Stimulated activated CD4-positive, alpha-beta T cell treated with anti-CD3 and anti-CD28 coated beads, Interleukin-12 subunit alpha, Interleukin-12 subunit beta, amount 100 ng/mL, for 24 hours (primary cell): ENCODE measurements at places on chromosomes 3 and 15.

DNA sequence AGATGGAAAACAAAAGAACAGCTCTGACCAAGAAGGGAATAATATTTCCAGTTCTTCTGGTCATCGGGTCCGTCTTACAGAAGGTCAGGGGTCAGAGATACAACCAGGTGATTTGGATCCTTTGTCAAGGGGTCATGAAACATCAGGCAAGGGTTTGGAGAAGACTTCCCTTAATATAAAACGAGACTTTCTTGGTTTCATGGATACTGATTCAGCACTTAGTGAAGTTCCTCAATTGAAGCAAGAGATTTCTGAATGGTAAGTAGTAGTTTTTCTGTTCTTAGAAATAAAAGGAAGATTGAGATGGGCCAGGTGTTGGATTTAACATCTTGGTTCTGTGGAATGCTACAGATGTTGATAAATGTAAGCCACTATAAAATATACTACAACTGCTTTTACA, 9.5 kb downstream of the MGA start:
- DNase-seq: no peak

DNA sequence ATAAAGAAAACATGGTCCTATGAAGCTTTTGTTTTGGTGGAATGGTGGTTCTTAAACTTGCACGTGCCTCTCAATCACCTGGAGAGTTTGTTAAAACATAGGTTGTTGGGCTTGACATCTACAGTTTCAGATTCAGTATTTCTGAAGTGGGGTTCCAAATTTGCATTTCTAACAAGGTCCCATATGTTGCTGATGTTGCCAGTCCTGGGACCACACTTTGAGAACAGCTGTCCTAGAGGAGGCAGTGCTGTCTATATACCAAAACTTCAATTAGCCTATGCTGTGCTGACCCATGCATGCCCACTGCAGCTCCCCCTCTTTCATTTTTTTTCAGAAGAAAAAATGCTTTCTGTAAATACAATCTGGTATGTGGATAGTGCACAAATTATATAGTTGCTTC, 31.3 kb downstream of the ALCAM start:
- DNase-seq: no peak

DNA sequence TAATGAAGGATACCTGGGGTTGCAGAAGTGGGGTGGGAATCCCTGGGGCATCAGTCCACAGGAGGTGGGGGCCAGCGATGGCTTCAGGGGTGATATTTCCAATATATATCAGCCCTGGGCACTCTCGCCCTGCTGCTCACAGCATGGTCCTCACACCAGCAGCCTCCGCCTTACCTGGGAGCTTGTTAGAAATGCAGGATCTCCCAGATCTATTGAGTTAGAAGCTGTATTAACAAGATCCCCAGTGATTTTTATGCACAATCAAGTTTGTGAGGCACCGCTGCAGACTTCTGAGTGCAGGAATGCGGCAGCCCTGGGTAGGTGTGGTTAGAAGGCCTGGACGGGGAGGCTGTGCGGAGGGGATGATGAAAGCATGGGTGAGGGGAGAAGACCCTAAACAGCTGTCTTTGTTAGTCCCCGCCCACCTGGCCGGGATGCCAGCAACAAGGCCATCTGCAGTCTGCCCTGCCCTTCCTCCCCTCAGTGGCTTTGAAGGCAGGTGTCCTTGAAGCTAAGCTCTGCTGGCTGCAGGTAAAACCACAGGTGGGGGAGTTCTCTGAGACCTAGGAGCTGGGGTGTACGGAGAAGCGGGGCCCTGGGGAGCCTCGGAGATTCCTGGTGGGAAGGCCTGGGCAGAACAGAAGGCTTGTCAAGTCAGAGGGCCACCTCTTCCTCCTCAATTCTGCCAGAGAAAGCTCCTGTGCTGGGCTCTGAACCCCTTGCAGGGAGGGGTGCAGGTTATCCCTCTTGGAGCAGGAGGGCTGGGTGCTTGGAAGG, 11.4 kb downstream of the FAM107A start:
- no peak for DNase-seq

- DNase-seq: no peak
Measured at GRCh38 chr15:59399465-59400102, 26.9 kb upstream of the MYO1E start.

- DNase-seq: no peak
Measured at GRCh38 chr15:96790004-96790403, 459.5 kb downstream of the NR2F2 start.

DNA sequence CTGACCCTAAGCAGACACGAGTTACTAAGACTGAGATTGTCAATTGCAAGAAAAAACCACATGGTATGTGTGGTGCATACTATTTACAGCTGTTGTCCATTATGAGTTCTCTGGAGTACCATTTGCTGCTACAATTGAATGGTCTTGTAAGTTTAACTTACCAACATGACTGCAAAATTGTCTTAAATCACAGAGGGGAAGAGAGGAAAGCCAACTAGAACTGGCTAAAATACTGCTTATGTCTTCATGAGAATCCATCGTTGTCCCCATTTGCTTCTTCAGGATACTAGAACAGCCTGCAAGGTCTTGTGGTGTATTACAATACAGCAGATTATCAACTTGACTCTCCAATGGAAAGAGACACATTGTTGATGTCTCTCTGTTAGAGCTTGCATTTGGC, 313.2 kb downstream of the AGBL1 start:
- no peak for DNase-seq

GRCh38 chr3:39981547-39982184, 172.3 kb downstream of the MYRIP start:
- no peak for DNase-seq

DNA sequence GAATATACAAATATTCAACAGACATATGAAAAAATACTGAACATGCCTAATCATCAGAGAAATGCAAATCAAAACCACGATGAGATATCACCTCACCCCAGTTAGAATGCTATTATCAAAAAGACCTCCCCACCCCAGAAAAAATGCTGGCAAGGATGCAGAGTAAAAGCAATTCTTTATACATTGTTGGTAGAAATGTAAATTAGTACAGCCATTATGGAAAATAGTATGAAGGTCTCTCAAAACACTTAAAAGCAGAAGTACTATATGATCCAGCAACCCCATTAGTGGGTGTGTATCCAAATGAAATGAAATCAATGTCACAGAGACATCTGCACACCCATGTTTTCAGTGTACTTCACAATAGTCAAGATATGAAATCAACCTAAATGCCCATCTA, 308.7 kb downstream of the CHST2 start:
- no peak for DNase-seq

- peak; percentile 53 for DNase-seq
Measured at GRCh38 chr3:48151058-48151806, 37.0 kb downstream of the CDC25A start.

GRCh38 chr3:128446821-128447220, 19.9 kb downstream of the DNAJB8 start:
- DNase-seq: no peak

- DNase-seq: no peak
Measured at GRCh38 chr15:51816611-51817010, 12.8 kb upstream of the TMOD3 start.

DNA sequence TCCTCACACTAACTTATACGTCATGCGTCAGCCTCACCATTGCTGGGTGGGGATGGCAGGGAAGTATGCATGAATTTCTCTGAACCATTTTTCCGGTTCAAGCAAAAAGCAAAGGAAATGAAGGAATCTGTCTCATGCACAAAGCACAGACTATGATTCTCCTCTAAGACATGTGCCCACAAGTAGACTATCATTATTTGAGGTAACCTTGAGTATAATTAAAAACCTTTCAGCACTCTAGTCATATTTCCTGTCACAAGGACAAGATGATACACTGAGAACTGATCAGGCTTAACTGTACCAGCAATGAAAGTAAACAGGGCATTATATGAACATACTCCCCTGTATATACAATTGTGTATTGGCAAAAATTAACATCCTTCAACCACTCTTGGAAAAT, 56.7 kb upstream of the TSC22D2 start:
- DNase-seq: no peak

GRCh38 chr15:44087578-44088465, 107.2 kb downstream of the FRMD5 start:
- no peak for DNase-seq

- DNase-seq: no peak
Measured at GRCh38 chr3:170811515-170811914, 58.5 kb downstream of the RPL22L1 start.

- DNase-seq: no peak
Measured at GRCh38 chr3:151404316-151404715, 19.8 kb upstream of the P2RY12 start.

DNA sequence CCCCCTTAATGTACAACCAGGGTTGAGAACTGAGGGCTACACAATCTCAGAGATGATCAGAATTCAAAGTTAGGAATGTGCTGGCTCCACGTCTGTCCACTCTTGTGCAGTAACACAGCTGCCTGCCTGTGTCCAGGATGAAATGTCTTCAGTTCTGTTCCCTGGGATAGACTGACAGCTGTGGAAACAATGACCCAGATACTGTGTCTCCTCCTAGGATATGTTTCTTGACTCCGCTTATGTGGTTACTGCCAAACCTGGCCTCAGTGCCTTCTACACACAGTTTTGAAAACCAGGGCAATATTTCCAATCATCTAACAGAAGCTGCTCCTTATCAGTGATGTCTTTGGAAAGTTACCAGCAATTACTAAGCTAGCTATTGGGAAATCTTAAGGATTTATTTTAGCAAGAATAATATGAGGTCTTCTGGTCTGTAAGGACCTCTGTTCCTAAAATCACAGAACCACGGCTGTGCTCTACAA, 67.6 kb downstream of the NOX5 start:
- no peak for DNase-seq

DNA sequence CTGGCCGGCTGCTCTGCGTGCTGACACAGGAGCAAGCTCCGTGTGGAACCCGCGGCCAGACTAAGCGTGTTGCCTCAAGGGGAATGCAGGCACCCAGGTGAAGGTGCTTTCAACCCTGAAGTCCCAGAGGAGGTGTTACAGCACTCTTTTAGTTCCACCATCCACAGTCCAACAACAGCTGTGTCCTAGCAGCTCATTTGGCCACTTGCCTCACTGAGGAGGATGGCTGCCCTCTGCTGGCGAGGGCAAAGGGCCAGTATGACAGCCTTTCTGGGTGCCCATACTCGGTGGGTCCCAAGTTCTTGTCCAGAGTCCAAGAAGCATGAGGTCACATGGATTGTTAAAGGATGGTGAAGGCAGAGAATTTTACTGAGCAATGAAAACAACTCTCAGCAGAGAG, 87.8 kb downstream of the C3orf85 start:
- no peak for DNase-seq

DNA sequence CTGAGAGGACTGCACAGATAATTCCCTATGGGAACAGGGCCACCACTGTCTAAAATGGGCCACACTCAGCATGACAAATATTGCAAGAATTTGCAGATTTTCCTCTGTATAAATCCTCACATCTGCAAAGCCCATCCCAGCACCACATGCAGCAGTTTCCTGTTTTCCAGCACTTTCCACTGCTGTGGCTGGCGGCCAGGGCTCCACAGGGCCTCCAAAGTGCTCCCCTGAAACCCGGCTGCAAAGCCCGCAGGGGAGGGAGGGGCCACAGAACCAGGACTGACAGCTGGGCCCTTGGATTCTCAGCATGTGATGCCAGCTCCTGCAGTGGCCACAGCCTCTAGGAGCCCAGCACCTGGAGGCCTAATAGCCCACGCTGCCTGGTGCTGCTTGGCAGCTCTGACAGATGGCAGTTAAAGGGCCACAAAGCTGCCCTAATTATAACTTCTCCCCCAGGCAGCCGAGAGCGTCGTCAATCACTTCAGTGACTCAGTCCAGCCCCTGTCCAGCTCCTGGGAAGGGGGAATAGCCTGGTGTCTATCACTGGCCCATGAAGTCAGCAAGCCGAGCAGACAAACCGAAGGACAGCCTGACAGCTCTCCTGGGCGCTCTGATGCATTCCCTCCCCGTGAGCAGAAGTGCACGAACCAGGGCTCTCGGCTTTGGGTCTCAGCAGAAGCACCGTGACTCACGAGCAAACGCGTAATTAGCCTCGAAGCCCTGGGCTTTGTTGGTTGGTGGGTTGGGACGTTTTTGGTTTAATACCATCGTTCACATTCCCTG, 4.7 kb downstream of the LRRC15 start:
- DNase-seq: no peak

DNA sequence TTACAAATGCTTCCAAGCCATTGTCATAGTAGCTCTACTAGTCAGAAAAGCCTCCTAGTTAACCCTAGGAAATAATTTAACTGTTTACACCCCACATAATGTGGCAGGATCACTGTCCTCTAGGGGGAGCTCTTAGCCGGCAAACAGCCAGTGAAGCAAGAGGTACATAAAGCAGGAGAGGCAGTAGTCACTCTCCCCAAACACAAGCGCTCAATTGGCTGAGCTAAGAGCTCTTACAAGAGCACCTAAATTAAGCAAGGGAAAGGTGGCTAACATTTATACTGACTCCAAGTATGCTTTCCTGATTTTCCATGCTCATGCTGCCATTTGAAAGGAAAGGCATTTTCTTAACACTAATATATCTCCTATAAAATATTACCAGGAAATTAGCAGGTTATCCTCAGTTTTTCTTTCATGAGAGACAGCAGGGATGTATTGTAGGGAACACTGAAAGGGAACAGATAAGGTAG, 37.6 kb downstream of the NCEH1 start:
- DNase-seq: peak; percentile 59

DNA sequence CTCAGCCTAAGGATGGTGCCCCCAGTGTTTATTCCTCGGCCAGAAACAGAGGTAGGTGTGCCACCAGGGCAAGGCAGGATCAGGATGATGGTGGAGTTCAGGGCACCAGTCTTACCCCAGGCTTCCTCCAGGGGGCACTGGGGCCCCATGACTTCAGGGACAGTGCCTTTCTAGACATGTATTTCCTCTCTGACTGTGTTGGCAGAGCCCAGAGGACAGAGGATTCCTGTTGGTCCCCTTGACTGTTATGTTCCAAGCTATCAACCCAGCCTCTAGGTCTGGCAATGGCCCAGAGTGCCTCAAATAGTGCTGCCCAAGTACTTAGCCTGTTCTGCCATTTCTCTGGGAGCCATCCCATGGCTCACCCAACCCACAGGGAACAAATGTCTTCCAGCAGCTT, 2.8 kb downstream of the HEMK1 start:
- peak; percentile 63 for DNase-seq

- no peak for DNase-seq
Measured at GRCh38 chr15:69474291-69474690, 21.7 kb downstream of the RPLP1 start.

GRCh38 chr3:136122006-136122405, 74.1 kb downstream of the MSL2 start:
- DNase-seq: no peak

DNA sequence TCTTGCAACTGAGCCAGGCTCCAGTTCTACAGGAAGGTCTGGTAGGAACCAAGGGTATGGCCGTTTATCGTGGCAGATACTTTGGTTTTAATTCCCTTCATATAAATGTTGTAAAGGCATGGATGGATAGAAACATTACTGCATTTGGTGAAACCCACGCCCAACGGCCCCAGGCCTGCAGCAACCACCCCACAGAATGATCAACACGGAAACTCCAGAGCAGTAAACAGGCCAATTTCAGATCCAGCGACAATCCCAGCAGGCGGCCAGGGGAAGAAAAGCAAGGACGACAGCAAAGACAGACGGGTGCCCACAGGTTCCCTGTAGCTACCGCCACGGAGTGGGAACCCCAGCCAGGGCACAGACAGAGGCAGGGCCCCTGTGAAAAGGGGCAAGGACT, 32.6 kb upstream of the PCSK6 start:
- DNase-seq: no peak
